Cerebellar nuclear complex (tissue), 1 donor: ENCODE measurements at places on chromosomes 6 and 20.
A peak's percentile ranks its signal among the peaks of the same experiment; 100 is the strongest.

- no peak for DNase-seq
Measured at GRCh38 chr20:36547186-36548005, 6.1 kb downstream of the MYL9 start.

GRCh38 chr6:141057761-141058160 lies 1075.0 kb upstream of the GJE1 start:
- DNase-seq = no peak

DNA sequence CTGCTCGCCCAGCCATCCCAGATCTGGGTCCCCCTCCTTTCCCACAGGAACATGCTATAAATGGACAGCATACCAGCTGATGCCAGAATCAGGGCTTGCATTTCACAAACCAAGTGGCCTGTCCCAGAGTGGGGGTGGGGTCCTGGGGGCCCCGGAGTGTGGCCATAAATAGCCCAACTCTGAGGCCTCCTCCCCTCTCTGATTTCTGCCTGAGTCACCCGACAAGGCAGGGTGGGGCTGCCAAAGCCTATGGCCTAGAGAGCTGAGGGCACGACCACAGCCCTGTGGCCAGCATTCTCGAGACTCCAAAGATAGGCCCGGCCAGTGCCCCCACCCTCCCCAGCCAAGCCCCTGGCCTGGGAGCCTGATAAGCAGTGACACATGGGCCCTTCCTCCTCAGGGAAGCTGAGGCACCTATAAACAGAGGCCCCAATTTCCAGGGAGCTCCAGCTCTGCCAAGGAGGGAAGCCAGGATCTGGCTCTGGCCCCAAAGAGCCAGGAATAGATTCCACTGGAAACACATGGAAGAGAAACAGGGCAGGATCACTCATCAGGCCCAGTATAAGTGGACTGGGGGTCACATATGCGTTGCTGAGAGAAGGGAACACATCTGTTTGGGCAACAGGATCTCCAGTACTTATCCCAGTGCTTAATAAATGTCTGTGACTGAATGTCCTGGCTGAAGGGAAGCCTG lies 20.3 kb downstream of the SNTA1 start:
- no peak for DNase-seq

GRCh38 chr6:123316733-123317323 lies 319.9 kb downstream of the TRDN start:
- DNase-seq = no peak

GRCh38 chr20:7858734-7859250 lies 81.5 kb downstream of the HAO1 start:
- no peak for DNase-seq

DNA sequence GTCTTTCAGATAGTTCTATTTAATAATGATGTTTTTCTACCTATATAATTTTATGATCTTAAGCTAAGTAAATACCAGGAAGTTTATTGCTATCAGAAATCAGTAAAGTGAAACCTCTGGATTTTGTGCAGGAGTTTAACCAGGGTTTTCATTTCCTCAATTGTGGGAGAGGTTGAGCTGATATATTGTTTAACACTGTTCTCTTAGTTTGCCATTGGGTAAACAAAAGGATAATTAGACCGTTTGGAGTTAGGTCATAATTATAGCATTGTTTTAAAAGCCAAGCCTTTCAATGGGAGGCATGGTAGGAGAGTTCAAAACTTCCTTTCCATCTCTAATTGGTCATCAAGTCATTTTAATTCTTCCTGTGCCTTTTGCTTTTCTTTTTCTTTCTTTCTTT lies 58.7 kb downstream of the STXBP5 start:
- DNase-seq = no peak

GRCh38 chr6:127124680-127125079 lies 6.2 kb downstream of the RSPO3 start:
- no peak for DNase-seq

- DNase-seq = no peak
Measured at GRCh38 chr6:142207265-142207877, 60.3 kb downstream of the VTA1 start.

DNA sequence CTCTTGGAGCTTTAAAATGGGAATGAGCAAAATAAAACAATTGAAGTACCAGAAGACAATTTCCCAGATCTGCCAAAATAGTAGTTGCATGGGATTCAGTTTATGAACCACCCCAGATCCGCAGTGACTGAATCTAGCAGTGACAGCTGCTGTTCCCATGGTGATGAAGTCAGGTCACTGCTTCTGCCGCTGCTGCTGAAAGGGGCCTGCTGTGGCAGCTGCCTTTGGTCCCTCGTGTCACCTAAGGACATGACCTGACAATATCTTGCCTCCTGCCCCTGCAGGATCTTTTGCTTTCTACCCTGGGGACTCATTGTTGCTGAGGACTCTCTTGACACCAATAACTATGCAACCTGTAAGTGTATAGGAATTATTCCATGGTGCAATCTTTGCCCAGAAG lies 34.3 kb upstream of the OGFRL1 start:
- DNase-seq = no peak

DNA sequence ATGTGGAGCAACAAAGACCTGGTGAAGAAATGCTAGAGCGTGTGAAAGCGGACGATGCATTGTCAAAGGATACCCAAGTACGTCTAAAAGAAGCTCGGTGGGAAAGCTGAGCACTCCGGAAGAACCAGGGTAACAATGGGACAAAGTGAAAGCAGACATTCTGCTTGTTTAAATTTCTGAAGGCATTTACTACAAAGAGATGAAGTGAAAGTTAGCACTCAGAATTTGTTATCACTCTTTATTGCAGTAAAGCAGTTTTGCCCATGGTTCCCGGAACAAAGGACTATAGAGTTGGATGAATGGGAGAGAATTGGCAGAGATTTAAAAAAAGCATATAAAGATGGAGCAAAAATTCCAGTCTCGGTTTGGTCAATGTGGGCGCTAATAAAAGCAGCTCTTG lies 12.8 kb upstream of the IRAK1BP1 start:
- DNase-seq = no peak

DNA sequence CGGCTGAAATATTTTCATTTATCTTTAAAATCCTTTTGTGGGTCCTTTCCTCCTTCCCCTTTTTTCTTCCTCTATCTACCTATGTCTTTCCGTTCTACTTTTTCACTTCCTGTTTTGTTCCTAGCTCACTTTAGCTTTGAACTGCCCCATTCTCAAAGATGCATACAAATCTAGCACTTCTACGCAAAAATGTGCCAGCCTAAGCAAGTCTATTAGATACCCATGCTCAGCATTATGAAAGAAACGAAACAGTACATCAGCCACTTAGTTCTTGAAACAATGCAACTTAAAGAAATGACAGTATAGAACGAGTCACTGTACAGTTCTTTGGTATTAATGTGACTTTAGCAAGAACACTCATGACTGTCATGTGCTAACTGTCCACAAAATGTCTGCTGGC lies 47.3 kb upstream of the MARCKS start:
- DNase-seq = no peak

GRCh38 chr6:43246301-43247113 lies 3.2 kb downstream of the TTBK1 start:
- DNase-seq = peak; percentile 44
